Immature natural killer cell (primary cell): ENCODE measurements at places on chromosomes 7 and 10.

GRCh38 chr7:47715631-47716068, 133.7 kb upstream of the TNS3 start:
- DNase-seq, result no peak

- DNase-seq, result no peak
These were observed 24.6 kb upstream of the MKLN1 start for GRCh38 chr7:131302876-131303707.

- DNase-seq, result no peak
These were observed 616.4 kb downstream of the SDK1 start for GRCh38 chr7:3917436-3917835.

- DNase-seq, result peak; percentile 98
These were observed at the start of gene SHOC2 for GRCh38 chr10:110919349-110919931. Gene SHOC2 (plus strand): TSS chr10:110919604. CDS start chr10:110964359, 44,755 bp downstream.

DNA sequence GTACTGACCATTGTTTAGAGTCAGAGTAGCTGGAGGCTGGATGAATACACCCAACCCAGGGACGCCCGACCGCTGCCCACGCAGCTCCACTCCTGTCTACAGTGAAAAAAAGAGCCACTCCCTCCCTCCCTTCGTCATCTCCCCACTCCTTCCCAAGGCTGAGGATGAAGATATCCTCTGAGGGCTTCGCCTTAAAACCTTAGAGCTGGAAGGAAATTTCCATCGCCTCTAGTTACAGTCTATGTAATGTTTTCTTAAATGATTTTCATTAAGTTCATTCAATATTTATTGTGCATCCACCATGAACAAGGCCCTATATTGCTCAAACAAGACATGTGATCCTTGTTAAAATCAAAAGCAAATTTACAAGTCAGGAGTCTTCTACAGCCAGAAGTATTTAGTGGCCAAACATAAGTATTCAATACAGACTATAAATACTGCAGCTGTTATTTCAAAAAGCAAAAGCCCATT, 11.3 kb upstream of the SLIT1 start:
- no peak for DNase-seq

DNA sequence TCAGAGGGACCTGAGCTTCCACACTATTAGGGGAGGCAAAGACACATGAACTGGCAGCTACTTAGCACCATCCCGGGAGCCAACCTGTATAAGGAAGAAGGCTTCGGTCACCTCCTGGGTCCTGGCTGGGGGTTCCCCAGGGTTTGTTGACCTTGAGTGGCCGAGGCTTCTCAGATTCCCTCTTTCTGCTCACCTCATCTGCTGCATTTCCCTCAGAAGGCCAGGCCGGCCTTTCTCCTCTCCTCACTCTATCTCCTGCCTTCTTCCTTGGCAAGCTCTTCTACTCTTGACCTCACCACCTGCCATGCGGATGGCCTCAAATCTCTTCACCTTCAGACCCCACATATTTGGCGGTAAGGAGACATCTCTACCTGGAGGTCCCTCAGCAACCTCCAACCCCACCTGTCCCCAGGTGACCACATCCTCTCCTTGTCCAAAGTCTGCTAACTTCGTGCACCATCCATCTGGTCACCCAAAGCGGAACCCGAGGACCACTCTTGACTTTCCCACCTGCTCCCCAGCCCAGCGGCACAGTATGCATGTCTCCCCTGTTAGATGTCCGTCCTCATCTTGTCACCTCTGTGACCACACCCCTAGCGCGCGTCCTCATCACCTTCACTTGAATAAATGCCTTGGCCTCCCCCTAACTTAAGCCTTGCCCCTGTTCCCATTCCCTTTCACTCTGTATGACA, 133.8 kb upstream of the UNC5B start:
- DNase-seq, result no peak

GRCh38 chr10:77738496-77739158, 101.0 kb upstream of the KCNMA1 start:
- DNase-seq, result no peak

DNA sequence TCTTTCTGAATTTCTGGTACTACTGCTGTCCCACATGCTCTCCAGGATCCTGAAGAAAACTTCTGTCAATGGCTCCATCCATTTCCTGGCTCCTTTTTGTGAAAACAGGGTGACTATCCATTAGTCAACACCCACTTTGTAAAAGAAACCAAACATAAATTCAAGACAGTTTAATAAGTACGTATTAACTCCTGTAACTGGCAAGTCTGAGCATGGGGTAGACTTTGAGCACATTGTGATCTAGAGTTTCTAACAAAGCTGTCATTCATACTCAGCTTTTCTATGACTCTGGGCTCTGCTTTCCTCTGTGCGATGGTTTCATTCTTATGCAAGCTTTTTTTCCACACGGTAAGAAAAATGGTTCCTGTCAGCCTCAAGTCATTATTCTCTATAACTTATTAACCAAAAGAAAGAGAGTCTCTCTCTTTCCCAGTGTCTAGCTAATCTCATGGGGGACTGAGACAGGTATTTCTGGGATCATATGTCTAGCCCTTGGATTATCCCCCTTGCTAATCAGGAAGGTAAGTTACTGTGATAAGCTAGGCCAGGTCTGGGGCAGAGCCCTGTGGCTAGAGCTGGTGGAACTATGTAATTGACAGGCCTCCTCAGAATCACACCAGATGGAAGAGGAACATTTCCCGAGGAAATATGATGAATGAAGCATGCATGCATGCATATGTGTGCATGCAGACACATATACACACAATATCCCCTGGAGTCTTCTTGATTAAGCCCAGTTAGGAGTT, 98.5 kb downstream of the GNAI1 start:
- DNase-seq, result no peak

GRCh38 chr10:44385696-44386441, 972 bp upstream of the CXCL12 start:
- no peak for DNase-seq
